Cardiac muscle cell (in vitro differentiated cells and primary cell): ENCODE measurements at places on chromosomes 2 and 18. TPM values are rescaled to one million over a fixed set of nuclear protein-coding genes. Genes with fewer than 3 reads are reported as not detected.

DNA sequence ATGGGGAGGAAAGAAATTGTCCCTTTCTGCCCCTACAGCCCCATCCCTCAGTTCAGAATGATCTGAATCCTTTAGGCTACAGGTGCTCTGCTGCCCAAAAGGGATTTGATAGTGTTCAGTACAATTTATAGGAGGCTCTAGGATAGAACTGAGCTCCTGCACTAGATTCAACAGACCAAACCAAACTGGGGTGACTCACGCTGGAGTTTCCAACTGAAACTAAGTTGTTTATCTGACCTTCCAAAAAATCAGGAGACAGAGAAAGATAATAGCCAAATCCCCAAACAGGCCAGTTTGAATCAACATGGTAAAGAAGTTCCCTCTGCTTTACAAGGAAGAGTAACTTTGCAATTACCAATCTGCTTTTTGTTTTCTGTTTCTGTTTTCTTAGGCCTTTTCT lies 72.7 kb upstream of the MBOAT2 start:
- H3K4me3 ChIP-seq: no peak overlapping the region
- H3K36me3 ChIP-seq: no peaks in the 10 kb centered on the region

- no peak overlapping the region for H3K4me3 ChIP-seq
- peaks cover 33% of the 10 kb centered on the region for H3K36me3 ChIP-seq
- no peak overlapping the region for H3K27ac ChIP-seq
- no peaks in the 10 kb centered on the region for H3K27me3 ChIP-seq
- DNase-seq: no peak
These were observed 5.5 kb upstream of the GPR75 start for GRCh38 chr2:53865264-53865663.

- H3K4me1 ChIP-seq: peaks cover 5% of the 10 kb centered on the region
- H3K27me3 ChIP-seq: no peaks in the 10 kb centered on the region
- DNase-seq: no peak
- H3K27ac ChIP-seq: no peak overlapping the region
- no peaks in the 10 kb centered on the region for H3K36me3 ChIP-seq
These were observed 104.2 kb downstream of the CCDC85A start for GRCh38 chr2:56287974-56288373.

GRCh38 chr18:41938445-41938844 lies 16.6 kb upstream of the PIK3C3 start:
- DNase-seq: peak; percentile 79
- no peaks in the 10 kb centered on the region for H3K36me3 ChIP-seq

DNA sequence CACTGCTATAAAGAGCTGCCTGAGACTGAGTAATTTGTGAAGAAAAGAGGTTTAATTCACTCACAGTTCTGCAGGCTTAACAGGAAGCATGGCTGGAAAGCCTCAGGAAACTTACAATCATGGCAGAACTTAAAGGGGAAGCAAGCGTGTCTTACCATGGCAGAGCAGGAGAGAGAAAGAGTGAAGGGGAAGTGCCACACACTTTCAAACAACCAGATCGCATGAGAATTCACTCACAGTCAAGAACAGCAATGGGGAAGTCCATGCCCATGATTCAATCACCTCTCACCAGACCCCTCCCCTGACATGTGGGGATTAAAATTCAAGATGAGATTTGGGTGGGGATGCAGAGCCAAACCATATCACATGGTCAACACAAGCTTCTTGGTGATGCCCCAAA lies 34.7 kb upstream of the CDK5R2 start:
- H3K4me1 ChIP-seq: no peaks in the 10 kb centered on the region
- no peak overlapping the region for H3K27ac ChIP-seq
- H3K27me3 ChIP-seq: no peaks in the 10 kb centered on the region
- no peak overlapping the region for H3K4me3 ChIP-seq
- H3K36me3 ChIP-seq: no peaks in the 10 kb centered on the region

XPO1 gene
- polyA plus RNA-seq: 80.6 and 103 TPM in 2 replicates
